ENCODE measurements at places on chromosomes 5 and 9. TPM values are rescaled to one million over a fixed set of nuclear protein-coding genes. Genes with fewer than 3 reads are reported as not detected.

The NUDT2 gene
- 27.9 TPM for total RNA-seq

The SPATA31A3 gene
- total RNA-seq, result not detected

The CDKN2B-AS1 gene
- 3.7 TPM for total RNA-seq

The KIF3A gene
- total RNA-seq, result 11.6 TPM

The PCDHB15 gene
- total RNA-seq, result 0.38 TPM

The HSD17B4 gene
- total RNA-seq, result 140 TPM

The PCDHGA5 gene
- 0.58 TPM for total RNA-seq

The HACD4 gene
- 3.5 TPM for total RNA-seq

The NADK2 gene
- total RNA-seq, result 48.8 TPM

The LRRC19 gene
- not detected for total RNA-seq

The CDX1 gene
- total RNA-seq, result 0.38 TPM

The APBA1 gene
- total RNA-seq, result 2.5 TPM

The PCDH12 gene
- total RNA-seq, result 0.56 TPM

The HMMR gene
- total RNA-seq, result 11.8 TPM

The LHX2 gene
- total RNA-seq, result 0.19 TPM

The C9orf50 gene
- not detected for total RNA-seq

The KCTD16 gene
- 2.3 TPM for total RNA-seq

The NUTM2F gene
- not detected for total RNA-seq

The NR4A3 gene
- 3.7 TPM for total RNA-seq

The AGXT2 gene
- total RNA-seq, result not detected

The NIPAL4 gene
- 0.85 TPM for total RNA-seq

The FOXI1 gene
- under 0.01 TPM for total RNA-seq

The SLC25A51 gene
- total RNA-seq, result 114 TPM

The CCDC171 gene
- 2.8 TPM for total RNA-seq

The ADRA1B gene
- 0.56 TPM for total RNA-seq

The STC2 gene
- total RNA-seq, result 449 TPM

The PCDHB5 gene
- 3.1 TPM for total RNA-seq

The MZB1 gene
- total RNA-seq, result not detected

The AK8 gene
- under 0.01 TPM for total RNA-seq

The PAX5 gene
- total RNA-seq, result not detected

The TOR4A gene
- 31.1 TPM for total RNA-seq

The GDA gene
- not detected for total RNA-seq

The ZNF483 gene
- 1.2 TPM for total RNA-seq

The BARHL1 gene
- not detected for total RNA-seq

The WDR31 gene
- 1.3 TPM for total RNA-seq

The RACK1 gene
- 3,272 TPM for total RNA-seq

The OR2S2 gene
- total RNA-seq, result not detected

The HTR1A gene
- not detected for total RNA-seq

The MSX2 gene
- total RNA-seq, result 1.1 TPM

The PCDHGB2 gene
- total RNA-seq, result 2.5 TPM

The HRH2 gene
- total RNA-seq, result not detected

The C9orf152 gene
- total RNA-seq, result under 0.01 TPM

The UBE2D2 gene
- 54.7 TPM for total RNA-seq

The LCN1 gene
- under 0.01 TPM for total RNA-seq

Data from regular cardiac myocyte (primary cell).